Activated T-cell treated with anti-CD3 and anti-CD28 coated beads for 24 hours (primary cell): ENCODE measurements at places on chromosomes 6 and 20.
A peak's percentile ranks its signal among the peaks of the same experiment; 100 is the strongest.

DNA sequence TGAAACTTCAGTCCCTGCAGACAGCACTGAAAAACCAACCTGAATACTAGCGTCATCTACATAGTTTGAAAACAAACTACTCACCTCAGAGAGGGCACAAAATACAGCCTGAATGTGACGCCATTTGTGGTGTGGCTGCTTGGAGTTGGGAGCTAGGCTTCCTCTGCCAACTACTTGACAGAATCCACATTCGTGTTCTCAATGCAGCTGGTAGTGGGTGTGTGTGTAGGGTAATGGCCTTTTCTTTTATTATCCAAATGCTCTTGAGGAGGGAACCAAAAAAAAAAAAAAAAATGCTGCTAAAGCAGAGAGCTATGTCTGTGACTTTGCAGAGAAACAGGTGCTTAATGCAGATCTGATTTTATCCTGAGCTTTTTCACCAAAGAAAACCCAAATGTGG is 207.8 kb downstream of the OTOR start:
- no peak for DNase-seq

- DNase-seq = no peak
Observed at GRCh38 chr20:5122873-5123260, 3.1 kb upstream of the PCNA start.

- no peak for DNase-seq
Observed at GRCh38 chr20:51042064-51042463, 19.2 kb upstream of the KCNG1 start.

GRCh38 chr6:142878407-142878806 is 66.6 kb downstream of the HIVEP2 start:
- DNase-seq = no peak

DNA sequence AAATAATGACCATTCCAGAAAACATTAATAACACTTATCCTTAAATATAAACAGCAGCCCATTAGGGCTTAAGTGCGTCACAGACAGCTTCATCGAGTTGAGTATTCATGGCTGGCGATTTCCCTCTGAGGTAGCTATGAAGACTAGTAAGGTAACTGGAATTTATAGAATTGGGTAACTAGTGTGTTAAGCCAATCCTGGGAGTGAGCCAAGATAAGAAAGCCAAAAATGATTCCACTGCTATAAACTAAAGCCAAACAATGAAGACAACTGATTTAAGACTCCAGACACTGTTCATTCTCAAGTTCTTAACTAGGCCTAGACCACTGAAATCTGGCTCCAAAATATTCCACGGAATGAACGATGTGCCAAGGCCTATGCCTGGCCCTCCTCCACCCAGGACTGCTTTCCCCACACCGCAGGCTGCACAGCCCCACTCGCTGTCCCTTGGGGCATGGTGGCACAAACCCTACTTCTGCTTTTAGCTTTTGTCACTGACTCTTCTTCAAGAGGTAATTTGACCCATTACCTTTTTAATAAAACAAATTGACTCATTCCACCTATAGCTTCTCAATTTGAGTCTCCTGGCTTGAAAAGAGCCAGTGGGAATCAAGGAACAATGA is 66.0 kb downstream of the BLOC1S5 start:
- no peak for DNase-seq

DNA sequence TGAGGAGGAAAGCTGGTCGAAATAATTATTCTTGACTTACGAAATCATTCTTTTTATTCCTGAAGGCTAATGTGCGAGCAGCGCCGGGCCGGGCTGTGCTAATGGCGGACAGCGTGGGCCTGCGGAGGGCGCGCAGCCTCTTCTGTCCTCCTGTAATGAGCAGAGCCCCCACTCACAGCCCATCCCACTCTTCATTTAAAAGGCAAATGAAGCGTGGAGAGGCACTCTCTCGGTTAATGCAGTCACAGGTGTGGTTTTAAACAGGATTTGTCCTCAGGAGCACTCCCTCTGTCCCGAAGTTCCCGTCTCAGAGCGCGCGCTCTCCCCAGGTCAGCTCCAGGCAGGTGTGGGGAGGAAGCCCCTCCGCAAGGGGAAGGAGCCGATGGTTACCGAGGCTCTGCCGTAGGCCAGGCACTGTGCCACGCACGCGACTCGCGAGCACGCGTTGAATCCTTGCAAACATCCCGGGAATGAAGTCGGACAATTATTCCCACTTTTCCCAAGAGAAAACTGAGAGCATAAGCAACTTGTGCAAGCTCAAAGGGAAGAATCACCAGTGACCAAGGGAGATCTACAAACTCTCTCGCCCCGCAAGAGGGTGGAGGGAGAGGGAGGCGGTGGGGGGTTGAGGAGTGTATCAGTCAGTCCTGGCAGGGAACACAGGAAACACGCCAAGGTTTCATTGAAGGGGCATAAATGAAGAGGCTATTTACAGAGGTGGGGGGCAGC is 35.5 kb upstream of the ZFAND3 start:
- DNase-seq = no peak

DNA sequence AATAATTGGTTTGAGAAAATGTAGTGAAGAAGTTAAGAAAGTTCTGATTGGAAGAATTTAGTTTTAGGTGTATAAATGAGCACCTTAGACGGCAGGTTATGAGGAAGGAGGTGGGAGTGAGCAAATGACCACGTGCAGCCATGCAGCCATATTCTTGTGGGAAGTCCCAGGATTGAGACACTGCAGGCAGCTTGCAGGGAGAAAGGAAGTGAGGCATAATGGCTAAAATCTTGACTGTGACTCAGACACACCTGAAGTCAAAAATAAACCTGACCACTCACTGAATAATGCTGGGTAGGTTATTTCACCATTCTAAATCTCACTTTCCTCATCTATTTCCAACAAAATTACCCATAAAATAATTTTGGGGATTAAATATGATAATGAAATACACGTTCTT is 16.6 kb downstream of the DSE start:
- no peak for DNase-seq

DNA sequence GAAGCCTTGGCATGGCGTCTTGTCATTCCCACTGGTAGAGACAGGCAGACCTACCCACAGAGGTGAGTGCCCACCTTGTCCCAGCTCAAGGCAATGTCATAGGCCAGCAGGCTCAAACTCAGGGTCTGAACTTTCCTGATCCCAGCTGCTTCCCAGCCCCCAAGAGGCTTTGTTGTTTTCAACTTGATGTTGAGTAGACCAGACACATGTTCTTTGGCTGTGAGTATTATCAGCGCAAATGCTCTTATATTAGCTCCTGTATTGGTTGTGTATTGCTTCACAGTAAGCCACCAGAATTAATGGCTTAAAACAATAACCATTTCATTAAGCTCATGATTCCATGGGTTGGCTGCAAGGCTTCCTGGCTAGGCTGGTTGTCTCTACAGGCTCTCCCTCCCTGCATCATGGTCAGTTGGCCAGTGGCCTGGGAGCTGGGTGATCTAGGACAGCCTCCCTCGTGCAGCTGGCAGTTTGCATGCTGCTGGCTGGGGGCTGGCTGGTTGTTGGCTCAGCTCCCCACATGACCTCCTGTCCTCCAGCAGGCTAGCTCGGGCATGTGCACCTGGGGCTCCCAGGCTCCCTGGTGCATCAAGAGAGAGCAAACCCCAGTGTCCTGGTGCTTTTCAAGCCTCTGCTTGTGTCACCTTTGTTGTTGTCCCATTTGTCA is 21.6 kb downstream of the TOX2 start:
- DNase-seq = no peak

DNA sequence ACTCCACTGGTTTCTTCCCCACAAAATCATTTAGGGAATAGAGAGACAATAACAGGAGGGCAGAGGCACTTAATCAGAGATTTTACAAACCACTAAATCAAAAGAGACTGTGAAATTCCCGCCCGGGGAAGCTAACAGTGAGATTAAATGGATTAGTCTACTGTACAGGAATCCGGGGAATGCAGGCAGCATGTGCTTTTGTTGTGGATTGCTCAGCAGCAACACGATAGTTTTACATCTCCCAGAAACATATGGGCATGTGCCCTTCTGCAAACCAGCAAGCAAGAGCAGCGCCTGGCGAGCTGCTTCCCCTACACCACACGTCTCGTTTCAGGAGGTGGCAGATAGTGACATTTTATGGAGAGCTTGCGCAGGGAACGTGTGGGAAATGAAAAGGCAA is 382.3 kb downstream of the CD83 start:
- DNase-seq = no peak

DNA sequence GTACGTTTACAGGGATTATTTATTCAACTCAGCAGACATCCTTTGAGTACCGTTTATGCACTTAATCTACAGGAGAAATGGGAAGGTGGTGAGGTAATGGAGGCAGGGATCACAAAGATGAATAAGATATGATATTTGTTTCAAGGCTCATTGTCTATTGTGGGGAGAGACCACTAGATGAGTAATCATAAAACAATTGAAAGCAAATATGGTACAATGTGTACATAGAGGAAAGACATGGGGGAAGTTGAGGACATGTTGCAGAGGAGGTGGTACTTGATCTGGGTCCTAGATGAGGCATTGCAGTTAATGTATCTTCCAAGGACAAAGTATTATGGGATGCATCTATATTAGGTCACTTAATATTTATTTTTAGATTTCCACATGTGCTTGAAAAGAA is 13.7 kb upstream of the CDC5L start:
- DNase-seq = no peak

- DNase-seq = peak; percentile 20
Observed at GRCh38 chr6:151475653-151476523, 17.9 kb upstream of the CCDC170 start.

GRCh38 chr6:72212686-72213085 is 326.3 kb downstream of the RIMS1 start:
- DNase-seq = no peak

GRCh38 chr20:44963325-44964215 is 2.7 kb upstream of the STK4 start:
- no peak for DNase-seq

- DNase-seq = peak; percentile 60
Observed at GRCh38 chr6:63598049-63599036, 26.1 kb downstream of the LOC128125822 start.

GRCh38 chr6:73932866-73933265 is 236.9 kb downstream of the CD109 start:
- no peak for DNase-seq

- DNase-seq = no peak
Observed at GRCh38 chr20:19735446-19735845, 22.6 kb upstream of the RIN2 start.

DNA sequence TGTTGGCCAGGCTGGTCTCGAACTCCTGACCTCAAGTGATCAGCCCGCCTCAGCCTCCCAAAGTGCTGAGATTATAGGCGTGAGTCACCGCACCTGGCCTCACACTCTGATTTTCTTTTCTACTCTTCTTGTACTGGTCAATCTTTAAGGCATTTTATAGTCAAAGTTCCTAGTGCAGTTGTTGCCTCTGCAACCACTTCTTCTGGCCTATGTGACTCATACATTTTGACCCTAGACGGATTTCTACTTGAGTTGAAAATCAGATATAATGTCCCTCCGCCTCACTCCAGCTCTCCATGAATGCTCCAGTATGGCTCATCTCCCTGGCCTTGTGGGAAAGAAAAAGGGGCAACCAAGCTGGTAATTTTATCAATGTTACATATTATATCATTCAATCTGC is 42.4 kb downstream of the TNFRSF21 start:
- DNase-seq = no peak

DNA sequence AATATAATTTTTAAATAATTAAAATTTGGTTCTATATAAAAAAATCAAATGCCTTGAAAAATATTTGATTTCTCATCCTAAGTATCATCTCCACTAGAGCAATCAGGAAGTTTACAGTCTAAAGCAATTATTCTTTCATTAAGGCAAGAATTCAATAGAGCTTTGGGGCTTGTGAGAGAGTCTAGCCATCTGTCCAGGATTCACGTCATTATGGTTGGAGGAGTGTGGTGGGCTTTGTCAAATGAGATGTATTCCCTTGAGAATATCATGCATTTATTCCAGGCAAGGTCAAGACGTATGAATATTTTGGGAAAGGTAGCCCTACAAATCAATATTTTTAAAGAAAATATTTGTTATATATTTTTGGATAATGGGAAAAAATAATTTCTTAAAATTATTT is 132.4 kb downstream of the ELOVL4 start:
- no peak for DNase-seq
